ENCODE measurements at places on chromosomes 5 and 9.

DNA sequence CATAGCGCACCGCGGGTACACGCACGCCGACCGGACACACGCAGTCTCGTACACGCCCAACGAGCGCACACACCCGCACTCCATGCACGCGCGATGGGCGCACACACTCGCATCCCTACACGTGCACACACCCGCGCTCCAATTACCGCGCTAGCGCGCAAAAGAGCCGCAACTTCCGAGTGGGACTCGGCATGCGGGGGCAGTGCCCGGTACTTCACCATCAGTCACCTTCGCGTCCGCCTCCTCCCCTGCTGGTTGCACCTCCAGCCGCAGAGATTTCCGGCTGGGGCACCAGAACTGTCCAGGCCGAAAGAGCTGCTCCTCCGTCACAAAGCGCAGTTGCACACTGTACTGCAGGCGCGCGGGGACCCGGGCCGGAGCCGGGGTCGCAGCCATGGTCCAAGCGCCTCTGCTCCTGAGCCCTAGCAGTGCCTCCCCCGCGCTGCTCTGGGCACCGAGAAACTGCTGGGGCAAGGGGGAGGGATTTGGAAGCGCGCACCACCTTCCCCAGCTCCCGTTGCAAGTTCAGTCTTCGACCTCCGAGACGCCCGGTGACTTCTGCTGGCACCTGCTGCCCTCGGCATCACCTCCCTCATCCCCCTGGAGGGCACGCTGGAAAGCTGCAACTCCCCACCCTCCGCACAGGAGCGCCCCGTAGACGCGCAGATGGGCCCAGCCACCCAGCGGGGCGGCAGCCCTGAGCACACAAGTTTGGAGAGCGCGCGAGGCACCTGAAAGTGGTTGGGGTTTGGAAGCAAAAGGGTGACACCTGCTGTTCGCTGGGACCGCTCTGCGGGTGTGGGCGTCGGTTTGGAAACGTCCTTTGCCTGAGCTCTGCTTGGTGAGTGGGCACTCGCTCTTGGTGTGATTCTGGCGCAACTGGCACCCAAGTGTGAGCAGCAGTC lies 337.4 kb upstream of the PUM3 start:
- DNase-seq = peak; percentile 60

- DNase-seq = no peak
Observed at GRCh38 chr5:35898952-35899660, 39.3 kb downstream of the CAPSL start.

- DNase-seq = no peak
Observed at GRCh38 chr9:94717761-94718160, 8.7 kb upstream of the AOPEP start.

- no peak for DNase-seq
Observed at GRCh38 chr9:112130347-112130746, 44.8 kb downstream of the SUSD1 start.

DNA sequence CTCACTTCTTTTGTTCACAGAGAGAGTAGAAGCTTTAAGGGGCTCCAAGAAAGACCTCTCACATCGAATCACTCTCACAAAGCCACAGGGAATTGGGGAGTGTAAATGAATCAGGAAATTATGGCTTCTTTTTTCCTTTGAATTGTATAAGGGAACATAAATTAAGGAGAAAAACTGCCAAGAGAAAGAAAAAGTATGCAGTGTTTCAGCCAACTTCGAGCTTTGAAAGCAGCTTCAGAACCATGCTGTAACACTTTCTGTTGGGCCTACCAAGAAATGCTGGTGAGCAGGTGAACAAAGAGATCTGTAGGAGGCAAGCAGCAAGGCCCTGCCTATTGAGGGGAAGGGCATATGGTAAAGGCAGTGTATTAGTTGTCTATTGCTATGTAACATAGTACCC lies 33.4 kb upstream of the CTNNA1 start:
- DNase-seq = no peak

GRCh38 chr5:31378838-31379237 lies 153.1 kb downstream of the DROSHA start:
- DNase-seq = no peak

GRCh38 chr5:180717989-180718388 lies 21.9 kb downstream of the OR2Y1 start:
- DNase-seq = no peak

DNA sequence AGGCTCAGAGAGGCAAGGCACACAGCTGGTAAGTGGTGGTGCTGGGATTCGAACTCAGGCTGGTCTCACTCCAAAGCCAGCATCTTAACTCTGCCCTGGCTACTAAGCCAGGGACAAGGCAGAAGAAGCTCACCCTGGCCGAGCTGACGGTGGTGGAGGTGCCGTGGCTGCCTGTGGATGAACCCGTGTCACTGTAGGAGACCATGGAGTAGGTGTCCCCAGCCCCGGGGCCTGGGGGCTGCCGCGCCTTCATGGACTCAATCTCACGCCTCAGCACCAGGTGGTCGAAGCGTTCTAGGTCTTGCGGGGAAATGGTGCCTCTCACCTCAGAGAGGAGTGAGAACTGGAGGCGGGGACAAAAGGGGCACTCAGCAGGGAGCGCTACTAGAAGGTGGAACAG lies 35.4 kb upstream of the AKNA start:
- DNase-seq = no peak

GRCh38 chr5:92332039-92332438 lies 948.9 kb upstream of the ARRDC3 start:
- no peak for DNase-seq

GRCh38 chr9:89601306-89601705 lies 3.5 kb upstream of the GADD45G start:
- no peak for DNase-seq

DNA sequence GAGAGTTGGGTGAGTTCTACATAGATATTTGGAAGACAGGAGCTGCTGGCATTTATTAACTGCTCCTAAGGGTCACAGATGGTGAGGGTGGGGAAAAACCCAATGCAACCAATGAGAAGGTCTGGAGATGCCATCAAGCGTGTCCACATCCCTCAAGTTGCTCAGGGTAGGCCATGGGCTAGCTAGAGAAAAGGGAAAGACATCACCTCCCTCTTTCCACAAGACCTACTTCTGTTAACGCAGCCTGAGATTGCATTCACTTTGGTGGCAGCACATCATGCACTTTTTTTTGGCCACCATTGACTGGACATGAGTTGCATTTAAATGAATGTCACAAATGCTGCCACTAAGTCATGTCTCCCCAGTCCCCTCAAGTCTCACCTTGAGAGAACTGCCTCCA lies 71.4 kb downstream of the ARHGEF37 start:
- DNase-seq = no peak

GRCh38 chr9:70947511-70947910 lies 173.9 kb downstream of the TRPM3 start:
- no peak for DNase-seq

GRCh38 chr5:135161221-135161620 lies 127.2 kb upstream of the PITX1 start:
- DNase-seq = no peak

- DNase-seq = no peak
Observed at GRCh38 chr5:107766439-107766838, 95.7 kb upstream of the EFNA5 start.

- no peak for DNase-seq
Observed at GRCh38 chr5:132104556-132104955, 31.0 kb downstream of the CSF2 start.

DNA sequence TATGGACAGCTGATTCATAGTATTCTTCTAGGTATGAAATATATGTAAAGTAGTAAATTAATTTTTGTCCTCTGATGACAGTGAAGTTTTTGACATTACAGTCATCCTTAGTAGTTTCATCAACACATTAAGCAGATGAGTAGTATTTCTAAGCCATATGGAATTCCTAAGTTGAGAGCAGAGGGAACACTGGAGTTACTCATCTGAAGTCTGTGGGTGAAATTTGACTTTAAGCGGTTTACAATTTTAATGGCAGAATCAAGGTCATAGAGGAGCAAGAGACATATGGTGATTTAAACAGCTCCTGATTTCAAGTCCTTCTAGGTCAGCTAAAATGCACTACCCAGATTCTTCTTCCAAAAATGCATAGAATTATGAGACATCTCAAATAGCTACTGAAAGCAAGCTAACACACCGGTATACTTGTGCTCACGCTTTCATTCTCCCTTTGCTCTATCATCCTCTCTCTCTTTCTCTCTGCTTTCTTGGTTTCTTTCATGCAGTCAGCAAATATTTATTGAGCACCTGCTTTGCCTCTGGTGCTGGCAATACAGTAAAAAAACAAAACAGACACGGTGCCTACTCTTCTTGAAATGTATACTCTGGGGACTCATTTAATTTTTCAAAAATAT lies 235.9 kb downstream of the FER start:
- no peak for DNase-seq

DNA sequence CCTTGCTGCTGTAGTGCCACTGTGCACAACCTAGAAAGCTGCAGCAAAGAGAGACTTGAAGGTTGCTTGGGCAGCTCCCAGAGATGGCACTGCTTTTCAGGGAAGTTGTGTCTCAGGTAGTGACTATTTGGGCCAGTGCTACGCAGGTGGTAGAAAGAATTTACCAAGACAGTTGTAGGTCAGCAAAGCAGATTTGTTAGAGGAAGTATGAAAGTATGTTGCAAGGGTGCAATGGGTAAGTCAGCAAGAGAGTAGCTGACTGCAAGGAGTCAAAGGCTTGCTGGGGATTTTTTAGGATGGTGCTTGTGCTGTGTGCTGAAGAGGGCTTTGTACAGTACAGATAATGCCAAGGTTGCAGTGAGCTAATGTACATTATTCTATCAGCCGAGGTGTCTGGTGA lies 33.5 kb upstream of the SPARC start:
- no peak for DNase-seq

GRCh38 chr5:37214550-37214949 lies 34.6 kb downstream of the CPLANE1 start:
- no peak for DNase-seq

DNA sequence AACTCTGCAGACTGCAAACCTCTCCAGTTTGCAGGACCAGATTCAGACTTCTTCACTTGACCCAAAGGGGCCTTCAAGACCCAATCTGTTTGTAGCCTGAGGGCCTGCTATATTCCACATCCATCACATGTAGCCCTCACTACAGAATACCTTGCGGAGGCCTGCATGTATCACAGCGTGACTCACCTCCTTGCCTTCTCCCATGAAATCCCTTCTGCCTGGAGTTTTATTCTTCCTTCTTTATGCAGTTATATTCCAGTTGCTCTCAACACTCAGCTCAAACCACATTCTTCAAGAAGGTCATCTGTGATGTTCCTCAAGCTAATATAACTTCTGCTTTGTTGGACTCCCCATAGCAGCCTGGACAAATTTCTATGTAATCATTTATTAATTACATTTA lies 198.5 kb upstream of the PTGER4 start:
- DNase-seq = no peak

GRCh38 chr5:174252121-174252520 lies 206.6 kb downstream of the NSG2 start:
- no peak for DNase-seq

DNA sequence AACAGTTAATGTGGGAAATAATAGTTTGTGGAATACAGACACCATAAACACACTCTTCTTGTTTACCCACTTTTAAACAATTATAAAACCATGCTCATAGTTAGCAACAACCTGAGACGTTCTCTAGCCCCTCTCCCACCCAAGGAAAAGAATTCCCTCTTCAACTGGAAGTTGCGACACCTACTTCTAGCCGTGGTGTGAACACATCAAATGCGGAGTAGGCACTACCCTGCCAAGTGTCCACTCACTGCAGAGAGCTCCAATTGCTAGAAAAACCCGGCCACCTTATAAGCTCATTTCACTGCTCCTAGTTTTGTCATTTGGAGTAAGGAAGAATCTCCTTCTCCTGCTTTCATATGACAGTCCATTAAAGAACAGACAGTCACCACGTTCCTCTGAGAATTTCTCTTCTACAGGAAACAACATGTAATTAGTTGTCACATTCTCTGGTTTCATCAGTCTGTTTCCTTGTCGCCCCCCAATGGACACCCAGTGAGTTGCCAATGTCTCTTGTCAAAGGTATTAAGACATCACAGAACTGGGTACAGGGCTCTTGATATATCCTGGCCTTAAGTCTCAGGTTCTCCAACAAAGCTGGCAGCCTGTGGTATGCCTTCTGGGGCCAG lies 47.3 kb downstream of the PRLR start:
- DNase-seq = no peak

DNA sequence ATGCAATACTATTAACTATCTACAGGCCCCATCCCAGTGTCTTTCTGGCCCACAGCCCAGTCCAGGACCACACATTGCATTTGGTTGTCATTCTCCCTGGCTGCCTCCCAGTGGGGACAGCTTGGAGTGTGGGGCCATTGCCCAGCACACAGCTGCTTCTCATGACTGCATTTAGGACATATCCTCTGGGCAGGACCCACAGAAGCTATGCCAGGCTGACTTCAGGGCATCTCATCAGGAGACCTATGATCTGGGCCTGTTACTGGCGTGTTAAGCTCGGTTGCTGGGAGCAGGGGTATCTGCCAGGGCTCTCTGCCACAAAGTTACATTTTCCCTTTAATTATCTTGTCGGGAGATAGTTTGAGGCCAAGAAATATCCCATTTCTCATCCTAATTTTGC lies 32.1 kb upstream of the CLPTM1L start:
- peak; percentile 13 for DNase-seq

DNA sequence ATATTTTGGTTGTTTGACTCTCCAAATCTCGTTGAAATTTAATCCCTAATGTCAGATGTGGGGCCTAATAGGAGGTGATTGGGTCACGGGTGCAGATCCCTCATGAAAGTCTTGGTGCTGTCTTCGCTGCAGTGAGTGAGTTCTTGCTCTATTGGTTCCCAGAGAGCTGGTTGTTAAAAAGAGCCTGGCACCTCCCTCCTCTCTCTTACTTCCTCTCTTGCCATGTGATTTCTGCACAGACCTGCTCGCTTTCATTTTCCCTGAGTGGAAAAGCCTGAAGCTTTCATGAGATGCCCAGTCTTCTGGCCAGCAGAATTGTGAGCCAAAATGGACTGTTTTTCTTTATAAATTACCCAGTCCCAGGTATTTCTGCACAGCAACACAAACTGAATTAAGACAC lies 221.6 kb downstream of the MAT2B start:
- no peak for DNase-seq

DNA sequence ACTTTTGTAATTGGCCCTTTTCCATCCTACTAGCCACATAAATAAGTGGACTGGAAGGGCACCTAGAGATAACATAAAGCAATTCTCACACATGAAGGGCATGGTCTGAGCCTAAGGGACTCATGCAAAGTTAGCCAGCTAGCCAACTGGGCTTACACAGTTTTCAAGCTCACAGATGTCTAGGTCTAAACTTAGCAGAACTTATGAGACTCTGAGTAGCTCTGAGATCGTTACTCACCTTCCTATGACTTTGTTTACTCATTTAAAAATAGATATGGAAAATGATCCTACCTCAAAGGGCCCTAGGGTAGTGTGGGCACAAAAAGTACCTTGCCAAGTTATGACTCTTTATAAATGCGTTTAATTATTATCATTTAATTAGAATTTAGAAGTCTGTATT lies 410.4 kb upstream of the MPDZ start:
- no peak for DNase-seq

DNA sequence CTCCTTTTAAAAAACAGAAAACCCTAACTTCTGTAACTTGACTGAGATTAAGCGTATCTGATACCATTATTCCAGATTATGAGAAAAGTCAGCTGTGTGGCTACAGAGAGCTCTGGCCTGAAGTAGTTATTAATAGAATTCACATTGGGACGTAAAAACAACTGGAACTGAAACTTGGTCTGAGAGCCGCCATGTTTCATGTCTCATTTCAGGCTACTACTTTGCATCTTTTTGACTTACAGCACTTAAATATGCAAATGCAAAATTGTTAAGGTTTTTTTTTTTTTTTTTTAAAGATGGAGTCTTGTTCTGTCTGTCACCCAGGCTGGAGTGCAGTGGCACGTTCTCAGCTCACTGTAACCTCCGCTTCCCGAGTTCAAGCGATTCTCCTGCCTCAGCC lies 25.2 kb downstream of the MAP3K1 start:
- DNase-seq = no peak
